D721Med (cell line): ENCODE measurements at places on chromosomes 13 and 19.

DNA sequence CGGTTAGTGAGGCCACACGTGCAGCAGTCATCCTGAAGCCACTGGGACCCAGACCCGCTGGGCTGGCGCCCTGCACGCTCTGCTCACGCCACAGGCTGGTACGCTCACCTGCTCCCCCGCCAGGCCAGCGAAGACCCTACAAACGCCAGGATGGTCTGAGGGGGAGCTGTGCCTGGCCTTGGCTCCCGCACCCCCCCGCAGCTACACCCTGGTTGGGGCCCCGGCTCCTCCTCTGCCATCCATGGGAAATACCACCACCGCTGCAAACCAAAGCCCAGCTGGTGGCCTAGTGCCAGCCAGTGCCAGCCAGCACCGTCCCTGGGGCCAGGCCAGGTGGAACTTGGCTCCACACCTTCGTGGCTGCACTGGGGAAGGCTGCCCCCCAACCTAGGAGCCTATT lies 23.3 kb upstream of the CACTIN start:
- no peak for DNase-seq

DNA sequence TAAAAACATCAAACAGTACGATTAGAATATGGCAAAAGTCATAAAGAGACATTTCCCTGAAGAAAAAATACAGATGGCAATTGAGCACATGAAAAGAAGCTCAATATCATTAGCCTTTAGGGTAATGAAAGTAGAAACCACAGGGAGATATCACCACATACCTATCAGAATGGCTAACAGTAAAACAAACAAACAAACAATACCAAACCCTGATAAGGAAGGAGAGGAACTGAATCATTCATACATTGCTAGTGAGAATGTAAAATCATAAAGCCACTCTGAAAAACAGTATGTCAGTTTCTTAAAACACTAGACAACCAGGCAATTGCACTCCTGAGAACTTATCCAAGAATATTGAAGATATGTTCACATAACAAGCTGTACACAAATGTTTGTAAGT lies 1342.5 kb upstream of the SLC10A2 start:
- no peak for DNase-seq

DNA sequence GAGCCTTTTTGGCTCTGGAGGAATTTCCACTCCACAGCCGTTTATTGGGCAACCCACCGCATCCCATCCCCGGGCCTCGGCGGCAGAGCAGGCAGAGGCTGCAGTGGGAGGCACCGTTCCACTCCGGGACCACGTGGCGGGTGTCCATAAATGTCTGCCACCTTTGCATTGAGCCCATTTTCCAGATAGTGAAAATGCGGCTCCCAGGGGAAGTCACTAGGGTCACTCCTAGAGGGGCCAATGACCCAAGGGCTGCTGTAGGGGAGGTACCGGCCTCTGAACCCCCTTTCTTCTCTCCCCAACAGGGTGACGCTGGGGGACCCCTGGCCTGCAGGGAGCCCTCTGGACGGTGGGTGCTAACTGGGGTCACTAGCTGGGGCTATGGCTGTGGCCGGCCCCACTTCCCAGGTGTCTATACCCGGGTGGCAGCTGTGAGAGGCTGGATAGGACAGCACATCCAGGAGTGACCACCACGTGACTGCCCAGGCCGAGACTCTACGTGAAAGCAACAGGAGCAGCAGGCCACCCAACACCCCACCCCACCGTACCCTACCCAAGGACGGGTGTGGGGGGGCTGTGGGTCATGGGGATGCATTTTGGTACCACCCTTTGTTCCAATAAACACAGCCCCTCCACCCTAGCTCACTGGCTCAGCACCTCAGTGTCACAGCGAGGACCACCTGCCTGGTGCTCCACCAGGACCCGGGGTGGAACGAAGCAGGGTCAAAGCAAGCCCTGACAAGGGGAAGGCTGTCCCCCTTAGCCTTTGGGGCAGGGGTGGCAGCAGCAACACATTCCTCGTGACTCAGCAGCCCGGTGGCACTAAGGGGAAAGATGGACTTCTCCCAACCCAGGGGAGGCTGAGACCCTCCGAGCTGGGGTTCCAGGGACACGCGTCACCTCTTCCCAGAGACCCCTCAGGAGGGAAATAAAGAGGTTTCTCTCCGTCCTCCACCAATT lies 1.5 kb downstream of the TIMM13 start:
- DNase-seq, result no peak

DNA sequence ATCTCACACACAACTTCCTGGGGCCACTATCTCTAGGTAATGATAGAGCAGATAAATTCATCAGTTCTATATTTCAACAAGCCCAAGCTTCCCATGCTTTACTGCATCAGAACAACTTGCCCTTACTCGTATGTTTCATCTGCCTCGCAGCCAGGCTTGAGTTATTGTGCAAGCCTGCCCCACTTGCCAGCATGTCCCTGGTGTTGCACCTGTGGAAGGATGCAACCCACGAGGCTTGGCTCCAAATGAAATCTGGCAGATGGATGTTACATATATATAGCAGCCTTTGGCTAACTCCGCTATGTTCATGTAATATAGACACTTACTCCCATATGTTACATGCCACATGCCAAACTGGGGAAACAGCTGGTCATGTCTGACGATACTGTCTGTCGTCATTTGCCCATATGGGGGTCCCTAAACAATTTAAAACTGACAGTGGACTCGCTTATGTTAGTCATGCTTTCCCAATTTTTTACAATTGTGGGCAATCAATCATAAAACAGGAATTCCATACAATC lies 6.2 kb downstream of the ERVK3-1 start:
- no peak for DNase-seq

DNA sequence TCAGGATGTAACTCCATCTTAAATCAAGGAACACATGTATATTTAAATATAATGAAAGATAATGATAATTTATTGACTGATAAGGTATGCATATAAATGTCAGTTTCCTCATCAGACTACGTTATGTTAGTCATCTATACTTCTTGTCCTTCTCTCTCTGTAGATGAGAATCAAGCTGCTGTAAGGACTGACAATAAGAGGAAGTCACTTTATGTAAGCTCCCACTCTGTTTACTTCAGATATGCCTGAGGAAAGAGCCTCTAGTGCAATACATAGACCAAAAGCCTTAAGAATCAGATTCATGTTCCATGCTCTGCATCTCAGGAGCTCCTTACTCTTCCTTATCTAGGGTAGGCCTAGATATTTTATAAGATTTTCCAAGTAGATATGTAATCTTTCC lies 9.6 kb upstream of the SLITRK6 start:
- no peak for DNase-seq

- DNase-seq, result no peak
Measured at GRCh38 chr13:25153736-25154135, 18.4 kb downstream of the AMER2 start.

DNA sequence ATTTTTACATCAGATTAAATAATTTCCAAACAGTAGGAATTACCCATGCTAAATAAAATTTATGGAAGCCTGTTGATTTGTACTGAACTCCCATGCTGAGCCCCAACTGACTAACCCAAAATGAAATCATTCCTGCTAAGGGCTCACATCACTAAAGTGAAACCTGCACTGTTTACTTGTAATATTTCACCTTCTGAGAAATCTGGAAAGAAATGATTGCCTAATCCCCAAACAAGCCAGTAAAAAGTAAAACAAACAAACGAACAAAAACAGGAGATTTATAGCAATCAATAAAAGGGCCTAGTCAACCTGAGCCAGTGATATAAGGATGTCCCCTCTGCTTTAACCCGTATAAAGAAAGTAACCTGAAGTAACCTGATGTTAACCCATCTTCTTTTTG lies 1599.8 kb downstream of the OLFM4 start:
- no peak for DNase-seq

DNA sequence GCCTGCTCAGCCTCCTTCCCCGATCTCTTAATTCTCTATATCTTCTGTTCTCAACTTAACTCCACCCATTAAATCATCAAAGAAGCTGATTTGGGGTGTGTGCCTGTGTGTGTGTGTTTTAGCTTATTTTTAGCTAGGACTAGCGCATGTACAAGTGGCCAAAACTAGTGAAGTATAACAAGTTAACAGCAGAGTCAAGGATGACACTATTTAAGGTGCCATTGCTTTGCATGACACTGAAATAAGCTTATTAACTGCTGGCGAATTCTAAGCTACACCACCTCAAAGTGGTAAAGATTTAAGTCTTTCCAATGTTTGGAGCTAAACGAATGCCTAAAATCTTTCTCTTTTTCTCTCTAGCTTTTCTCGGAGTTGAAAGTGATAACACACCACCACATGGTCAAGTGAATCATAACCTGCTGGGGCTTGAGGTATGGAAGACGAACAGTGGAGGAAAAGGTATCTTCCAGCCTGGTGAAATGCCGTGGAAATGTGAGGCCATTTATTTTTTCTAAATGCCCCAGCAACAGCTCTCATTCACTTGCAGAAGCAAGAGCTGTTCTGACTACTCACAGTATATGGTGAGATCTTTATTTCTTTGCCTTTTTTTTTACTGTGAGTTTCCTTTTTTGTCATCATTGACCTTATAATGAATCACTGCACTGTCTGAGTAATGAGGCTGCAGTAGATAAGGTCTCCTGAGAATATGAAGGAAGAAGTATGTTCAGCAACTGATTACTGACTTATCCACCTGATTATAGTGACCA lies 570.3 kb downstream of the PCDH9 start:
- no peak for DNase-seq
